ENCODE measurements at places on chromosomes 1 and 21.

DNA sequence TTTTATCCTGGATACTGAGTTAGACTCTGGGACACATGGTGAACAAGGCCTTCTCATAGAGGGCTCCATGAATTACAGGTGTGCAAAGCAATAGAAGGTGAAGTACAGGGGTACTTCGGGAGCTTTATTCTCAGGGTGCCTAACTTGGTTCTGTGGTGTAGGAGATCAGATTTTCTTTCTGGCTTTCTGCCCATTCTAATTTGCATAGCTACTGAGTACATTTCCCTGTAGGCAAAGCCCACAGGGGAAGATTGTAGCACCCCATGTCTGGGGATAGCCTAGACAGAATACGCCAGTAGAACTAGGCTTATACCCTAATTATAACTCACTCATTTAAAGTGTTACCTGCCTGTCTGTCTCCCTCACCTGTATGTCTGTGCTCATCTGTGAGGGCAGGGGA is 49.7 kb downstream of the PGM1 start:
- peak; percentile 52 for DNase-seq

GRCh38 chr1:226123591-226124471 is 61.3 kb downstream of the H3-3A start:
- no peak for DNase-seq

DNA sequence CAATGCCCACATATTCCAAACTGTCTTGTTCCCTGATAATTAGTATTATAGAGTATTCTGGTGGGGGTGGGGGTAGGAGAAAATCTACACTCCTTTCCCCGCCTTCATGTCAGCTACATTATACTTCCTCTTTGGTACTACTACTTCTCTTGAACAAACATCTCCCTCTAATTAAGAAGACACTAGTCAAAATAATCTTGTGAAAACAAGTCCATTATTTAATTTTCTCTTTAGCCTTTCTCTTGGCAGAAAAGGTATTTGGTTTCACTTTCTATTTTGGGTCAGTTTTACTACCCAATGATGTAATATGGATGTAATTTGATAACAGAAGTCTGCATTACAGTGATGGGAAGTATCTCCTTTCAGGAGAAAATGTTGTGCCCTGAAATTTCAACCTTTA is 22.5 kb downstream of the NTMT2 start:
- no peak for DNase-seq

- DNase-seq: no peak
These were observed 596 bp downstream of the ITGB2 start for GRCh38 chr21:44919913-44920693.

DNA sequence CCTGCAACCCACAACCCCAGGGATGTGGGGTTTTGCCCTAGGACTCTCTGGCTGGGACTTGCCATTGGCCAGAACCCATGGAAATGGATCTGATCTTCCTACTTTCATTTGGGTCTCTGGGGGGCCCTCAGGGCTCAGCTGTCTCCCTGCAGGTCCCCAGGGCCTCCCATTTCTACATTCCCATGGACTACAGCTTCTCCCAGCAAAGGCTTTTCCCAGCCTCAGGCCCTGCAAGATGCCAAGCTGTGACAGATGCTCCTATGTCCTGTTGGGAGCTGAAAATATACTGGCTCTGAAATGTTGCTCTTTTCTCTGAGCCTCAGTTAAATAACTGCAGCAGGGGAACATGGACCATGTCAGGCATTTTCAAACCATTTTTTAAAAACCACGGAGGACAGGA is 99.5 kb upstream of the IGSF21 start:
- DNase-seq: peak; percentile 52
